ENCODE measurements at places on chromosomes 7 and 10.

GRCh38 chr7:77687100-77687746 lies 9.0 kb upstream of the RSBN1L start:
- DNase-seq: no peak

DNA sequence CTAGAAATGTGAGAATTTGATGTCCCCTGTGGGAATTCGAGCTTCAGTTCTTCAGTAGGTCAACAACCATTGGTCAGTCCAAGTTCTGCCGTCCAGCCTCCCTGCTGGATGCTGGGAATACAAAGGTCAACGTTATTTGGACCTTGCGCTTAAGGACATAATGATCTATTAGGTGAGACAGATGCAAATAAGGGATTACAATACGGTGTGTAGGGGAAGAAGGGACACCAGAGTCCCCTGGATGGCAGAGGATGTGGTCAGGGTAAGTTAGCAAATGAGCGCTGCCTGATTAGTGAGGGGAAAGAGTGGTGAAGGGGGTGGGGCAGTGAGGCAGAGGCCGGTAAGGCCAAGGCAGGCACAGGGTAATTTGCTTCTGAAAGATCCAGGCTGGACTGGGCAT lies 16.2 kb downstream of the CCNY start:
- DNase-seq: peak; percentile 20

- DNase-seq: no peak
Observed at GRCh38 chr10:89095701-89096391, 105.2 kb downstream of the FAS start.

- DNase-seq: no peak
Observed at GRCh38 chr7:116334555-116334954, 124.2 kb downstream of the TES start.

DNA sequence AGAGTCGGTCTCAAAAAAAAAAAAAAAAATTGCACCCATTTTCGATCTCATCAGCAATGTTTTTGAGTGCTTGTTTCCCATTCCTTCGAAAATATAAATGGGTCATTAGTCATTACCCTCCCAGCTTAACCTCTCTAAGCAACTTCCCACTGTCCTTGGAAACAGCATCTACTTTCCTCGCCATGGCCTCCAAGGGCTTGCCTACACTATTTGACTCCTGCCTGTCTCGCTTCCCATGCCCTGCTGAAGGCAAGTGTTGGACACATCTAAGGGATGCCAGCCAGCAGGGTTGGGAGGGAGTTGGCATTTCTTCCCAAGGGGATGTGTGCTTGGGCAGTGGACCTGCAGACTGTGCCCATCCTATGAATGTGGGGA lies 12.7 kb upstream of the RHBDD2 start:
- DNase-seq: no peak

DNA sequence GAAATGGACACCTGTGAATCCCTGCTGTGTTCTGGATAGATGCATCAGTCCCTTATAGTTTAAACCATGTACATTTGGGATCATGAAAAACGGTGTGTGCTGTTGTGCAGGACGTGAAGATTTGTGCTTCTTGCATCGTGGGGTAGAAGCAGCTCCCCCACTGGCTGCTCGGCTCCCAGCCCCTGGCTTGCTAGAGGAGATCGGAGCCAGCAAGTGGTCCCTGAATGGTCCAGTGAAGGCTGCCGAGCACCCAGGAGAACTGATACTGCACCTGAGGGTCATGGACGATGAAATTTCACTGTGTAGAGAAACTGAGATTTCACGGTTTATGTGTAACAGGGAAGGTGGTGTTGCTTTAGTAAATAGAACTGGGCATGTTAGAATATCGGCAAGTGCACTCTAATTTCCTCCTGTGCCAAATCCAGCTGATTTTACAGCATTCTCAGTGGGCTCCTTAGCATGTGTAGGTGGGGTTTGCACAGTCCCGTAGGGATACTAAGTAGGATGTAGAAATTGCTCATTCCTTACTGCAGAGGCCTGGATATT lies 655.1 kb upstream of the FOXK1 start:
- no peak for DNase-seq

DNA sequence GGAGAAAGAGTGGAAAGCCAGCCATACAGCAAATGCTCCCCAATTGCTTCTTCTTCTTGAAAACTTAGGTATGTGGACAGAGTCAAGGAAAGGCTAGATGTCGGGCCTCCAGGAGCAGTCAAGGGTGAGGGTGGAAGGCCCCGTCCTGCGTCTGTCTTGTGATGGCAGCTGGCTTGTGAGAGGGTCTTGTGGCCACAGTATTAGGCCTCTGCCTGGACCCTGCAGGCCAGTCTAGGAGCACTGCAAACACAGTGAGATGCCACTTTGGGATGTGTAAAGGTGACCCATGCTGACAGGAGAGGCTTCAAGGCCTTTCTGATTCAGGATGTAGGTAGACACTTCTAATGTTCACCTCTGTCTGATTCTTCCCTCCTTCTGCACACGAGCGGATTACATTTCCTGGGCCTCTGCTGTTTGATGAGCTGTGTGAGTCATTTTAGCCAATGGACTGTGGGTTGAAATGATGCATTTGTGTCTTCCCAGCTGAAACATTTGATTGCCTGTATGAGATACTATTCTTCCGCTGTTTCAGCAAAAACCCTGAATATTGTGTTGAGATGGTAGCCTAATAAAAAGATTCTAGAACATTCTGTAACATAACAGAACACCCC lies 135.4 kb downstream of the EMX2 start:
- DNase-seq: no peak

- no peak for DNase-seq
Observed at GRCh38 chr10:71292624-71293445, 26.2 kb upstream of the SLC29A3 start.

GRCh38 chr7:147013825-147014224 lies 897.2 kb downstream of the CNTNAP2 start:
- DNase-seq: no peak

- no peak for DNase-seq
Observed at GRCh38 chr7:40033826-40034225, 83.8 kb downstream of the CDK13 start.

- no peak for DNase-seq
Observed at GRCh38 chr10:121158988-121159579, 307.9 kb downstream of the WDR11 start.

- no peak for DNase-seq
Observed at GRCh38 chr10:7401156-7401555, 9.7 kb downstream of the SFMBT2 start.

GRCh38 chr7:112112822-112113255 lies 93.4 kb downstream of the DOCK4 start:
- DNase-seq: no peak

DNA sequence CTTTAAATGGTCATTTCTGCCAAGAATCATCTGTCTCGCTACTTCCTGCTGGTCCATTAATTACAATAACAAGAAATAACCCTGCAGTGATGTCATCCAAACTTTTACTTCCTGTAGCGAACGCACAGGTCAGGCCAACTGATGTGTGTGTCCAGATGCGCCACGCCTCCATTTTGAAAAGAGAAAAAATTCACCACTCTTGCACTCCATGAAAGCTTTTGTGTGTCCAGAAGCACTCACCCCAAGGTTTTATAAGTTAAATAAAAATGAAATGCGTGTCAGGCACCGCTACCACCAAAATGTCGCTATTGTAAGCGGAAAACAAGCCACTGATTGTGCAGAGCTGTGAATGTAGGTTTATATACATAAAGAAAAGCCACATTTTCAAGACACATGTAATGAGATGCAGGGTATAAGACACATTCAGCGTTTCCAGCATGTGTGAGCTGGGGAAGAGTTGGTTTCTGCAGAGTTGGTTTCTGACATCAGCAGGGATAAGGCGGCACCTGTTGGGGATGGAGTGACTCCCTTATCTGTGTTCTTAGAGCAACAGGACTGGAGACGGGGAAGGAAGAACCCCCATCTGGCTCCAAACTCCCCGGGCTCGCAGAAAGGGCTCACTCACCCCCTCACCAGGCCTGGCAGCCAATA lies 83.3 kb downstream of the CTBP2 start:
- DNase-seq: no peak

DNA sequence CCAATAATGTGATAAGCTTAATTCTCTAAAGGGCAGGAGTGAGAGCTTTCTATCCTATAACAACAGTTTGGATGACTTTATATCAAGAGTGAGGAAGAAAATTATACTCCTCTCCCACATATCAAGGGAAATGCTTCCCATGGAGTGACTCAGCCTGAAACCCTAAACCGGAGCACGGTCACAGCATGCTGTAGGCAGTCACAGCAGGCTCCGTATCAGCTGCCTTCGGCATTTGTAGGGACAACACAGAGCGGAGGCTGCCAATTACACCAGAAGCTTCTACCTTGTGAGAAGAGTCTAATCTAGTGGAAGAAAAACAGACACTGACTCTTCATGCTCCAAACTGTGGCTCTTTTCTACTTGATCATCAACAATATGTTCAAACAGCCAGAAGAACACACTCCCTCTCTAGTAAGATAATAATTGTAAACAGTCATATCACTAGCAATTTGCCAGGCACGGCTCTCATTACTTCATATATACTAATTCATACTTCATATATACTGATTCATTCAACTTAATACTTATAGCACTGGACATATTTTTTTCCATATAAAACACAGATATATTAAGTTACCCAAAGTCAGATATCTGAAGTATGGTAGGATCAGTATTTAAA lies 65.9 kb downstream of the DGKB start:
- DNase-seq: no peak

- DNase-seq: peak; percentile 40
Observed at GRCh38 chr7:137935884-137936508, 65.9 kb downstream of the CREB3L2 start.

GRCh38 chr7:114916261-114916892 lies 5.5 kb upstream of the MDFIC start:
- DNase-seq: no peak

DNA sequence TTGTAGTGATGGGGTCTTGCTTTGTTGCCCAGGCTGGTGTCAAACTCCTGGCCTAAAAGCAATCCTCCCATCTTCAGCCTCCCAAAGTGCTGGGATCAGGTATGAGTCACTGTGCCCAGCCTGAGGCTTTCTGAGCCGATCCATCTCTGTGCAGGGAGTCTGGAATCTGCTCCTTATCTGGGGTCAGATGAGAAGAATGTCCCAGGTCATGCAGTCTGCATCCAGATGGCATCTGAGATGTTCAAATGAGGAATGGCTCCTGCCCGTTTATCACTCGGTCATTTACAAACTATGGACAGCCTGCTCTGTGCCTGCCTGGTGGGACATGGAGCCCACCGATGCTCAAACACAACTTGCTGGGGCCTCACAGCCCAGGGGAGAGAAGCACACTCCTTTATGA lies 11.1 kb upstream of the SLC18A3 start:
- DNase-seq: no peak

GRCh38 chr10:14624600-14624999 lies 150.1 kb downstream of the FAM107B start:
- no peak for DNase-seq

- no peak for DNase-seq
Observed at GRCh38 chr7:20280475-20281351, 50.0 kb upstream of the ITGB8 start.

GRCh38 chr7:94252971-94253370 lies 141.7 kb upstream of the COL1A2 start:
- no peak for DNase-seq

- no peak for DNase-seq
Observed at GRCh38 chr10:12801214-12802087, 200.1 kb downstream of the CCDC3 start.
